Stimulated activated CD8-positive, alpha-beta memory T cell treated with anti-CD3 and anti-CD28 coated beads, Interleukin-15, amount 100 ng/mL, for 24 hours (primary cell): ENCODE measurements at places on chromosomes 2 and 18.

- DNase-seq = no peak
Observed at GRCh38 chr2:239904496-239904895, 120.6 kb downstream of the NDUFA10 start.

GRCh38 chr18:3089579-3089978, 76.6 kb upstream of the LPIN2 start:
- no peak for DNase-seq

GRCh38 chr18:78673516-78674321, 305.9 kb upstream of the SALL3 start:
- DNase-seq = no peak

- DNase-seq = no peak
Observed at GRCh38 chr2:241775223-241776177, 1.1 kb upstream of the GAL3ST2 start.

GRCh38 chr2:188523919-188524318, 232.2 kb downstream of the GULP1 start:
- no peak for DNase-seq

- DNase-seq = no peak
Observed at GRCh38 chr2:128544321-128545037, 225.8 kb upstream of the HS6ST1 start.

DNA sequence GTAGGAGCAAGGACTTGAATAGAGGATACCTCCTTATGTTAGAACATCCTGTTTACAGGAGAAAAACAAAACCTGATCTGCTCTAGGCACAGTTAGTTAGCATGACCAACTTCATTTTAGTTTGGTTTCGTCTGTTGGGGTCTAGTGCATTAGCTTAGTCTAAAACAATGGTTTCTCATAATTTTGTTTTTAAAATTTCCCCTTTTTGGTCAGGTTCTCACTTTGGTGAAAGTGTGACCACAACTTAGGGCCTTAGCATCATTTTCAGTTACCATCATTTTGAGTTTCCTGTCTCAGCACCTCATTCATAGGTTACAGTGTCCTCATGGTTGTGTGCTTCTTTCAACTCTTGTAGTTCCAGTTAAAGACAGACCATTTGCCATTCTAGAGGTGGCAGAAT, 1277.0 kb upstream of the SLC39A10 start:
- DNase-seq = no peak

DNA sequence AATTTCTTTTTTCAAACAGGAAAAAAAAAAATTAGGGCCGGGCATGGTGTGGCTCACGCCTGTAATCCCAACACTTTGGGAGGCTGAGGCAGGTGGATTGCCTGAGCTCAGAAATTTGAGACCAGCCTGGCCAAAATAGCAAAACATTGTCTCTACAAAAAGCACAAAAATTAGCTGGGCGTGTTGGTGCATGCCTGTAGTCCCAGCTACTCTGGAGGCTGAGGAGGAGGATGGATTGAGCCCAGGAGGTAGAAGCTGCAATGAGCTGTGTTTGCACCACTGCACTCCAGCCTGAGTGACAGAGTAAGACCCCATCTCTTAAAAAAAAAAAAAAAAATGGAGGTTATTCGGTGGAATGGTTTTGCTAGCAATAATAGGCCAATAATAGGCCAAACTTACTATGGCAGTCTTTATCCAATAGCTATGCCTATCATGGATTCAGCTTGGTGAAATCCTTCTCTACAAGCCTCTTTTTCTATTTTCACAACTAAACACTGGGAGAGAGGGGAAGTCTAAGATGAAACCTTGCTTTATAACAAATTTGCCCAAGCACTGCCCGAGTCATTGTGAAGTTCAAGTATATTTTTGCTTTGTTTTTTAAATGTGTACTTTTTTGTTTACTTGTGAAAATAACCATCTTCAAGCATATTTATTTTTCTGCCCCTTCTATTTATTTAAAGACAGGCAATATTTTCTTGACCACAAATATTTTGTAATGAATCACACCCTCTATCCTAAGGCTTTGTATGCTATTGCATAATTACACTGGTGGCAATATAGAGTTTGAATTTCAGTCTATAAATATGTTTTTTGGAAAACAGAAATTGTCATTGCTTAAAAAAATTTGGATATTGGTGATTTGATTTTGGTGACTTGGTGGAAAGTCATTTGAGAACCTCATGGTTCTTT, 20.0 kb upstream of the KYNU start:
- DNase-seq = no peak

- DNase-seq = no peak
Observed at GRCh38 chr2:125085904-125086303, 1060.8 kb downstream of the CNTNAP5 start.

GRCh38 chr2:76288146-76288545, 577.4 kb upstream of the GCFC2 start:
- DNase-seq = no peak

DNA sequence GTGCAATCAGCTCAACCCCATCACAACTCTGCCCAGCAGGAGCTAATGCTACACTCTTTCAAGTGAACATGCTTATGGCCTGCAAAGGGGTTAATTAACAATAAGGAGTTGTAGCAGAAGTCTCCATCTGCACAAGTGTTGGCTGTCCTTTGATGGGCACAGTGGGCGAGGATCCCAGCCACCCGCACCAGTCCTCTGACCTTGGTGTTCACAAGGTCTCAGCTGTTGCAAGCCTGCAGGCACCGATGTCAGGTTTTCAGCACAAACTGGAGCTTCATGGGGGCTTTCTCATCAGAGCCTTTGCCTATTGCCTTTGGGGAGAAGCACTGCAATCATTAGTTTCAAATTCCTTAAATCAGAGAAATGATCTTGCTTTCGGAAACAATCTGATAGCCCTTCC, 60.9 kb upstream of the TMEM178A start:
- no peak for DNase-seq

DNA sequence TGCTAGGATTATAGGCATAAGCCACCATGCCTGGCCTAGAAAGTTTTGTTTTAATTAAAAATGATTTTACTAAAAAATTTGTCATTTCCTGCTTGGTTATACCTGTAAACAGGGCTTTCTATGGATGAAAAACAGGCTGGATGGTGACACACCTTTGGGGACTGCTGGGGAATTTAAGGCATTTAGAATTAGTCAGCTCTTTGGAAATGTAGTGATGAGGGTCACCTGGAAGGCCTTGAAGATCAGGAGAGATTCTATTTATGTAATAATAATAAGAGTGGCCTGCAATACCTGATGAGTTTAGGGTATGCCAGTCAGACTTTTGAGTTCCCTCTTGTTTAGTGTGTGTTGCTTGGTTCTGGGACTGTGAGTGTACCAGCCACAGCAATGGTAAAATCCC, 51.1 kb downstream of the RALBP1 start:
- DNase-seq = no peak

DNA sequence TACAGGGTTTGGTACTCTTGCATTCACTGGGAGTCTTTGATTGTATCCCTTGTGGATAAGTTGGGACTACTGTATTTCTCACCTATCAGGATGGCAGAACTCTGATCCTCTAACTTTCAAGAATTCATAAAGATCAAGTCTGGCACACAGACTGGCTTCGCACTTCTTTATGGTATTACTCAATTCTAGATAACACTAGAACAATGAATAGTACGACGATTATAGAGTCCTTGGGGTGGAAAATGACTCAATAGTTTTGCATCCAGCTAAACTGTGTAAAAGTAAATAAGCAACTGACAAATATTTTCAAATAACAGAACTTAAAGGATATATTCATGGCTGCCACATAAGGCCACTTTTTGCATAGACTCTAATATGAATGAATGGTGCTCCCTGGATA, 103.4 kb upstream of the MEX3C start:
- no peak for DNase-seq

- DNase-seq = no peak
Observed at GRCh38 chr2:136045344-136045743, 59.9 kb upstream of the DARS1 start.

GRCh38 chr2:191927319-191927867, 80.5 kb upstream of the CAVIN2 start:
- DNase-seq = no peak

DNA sequence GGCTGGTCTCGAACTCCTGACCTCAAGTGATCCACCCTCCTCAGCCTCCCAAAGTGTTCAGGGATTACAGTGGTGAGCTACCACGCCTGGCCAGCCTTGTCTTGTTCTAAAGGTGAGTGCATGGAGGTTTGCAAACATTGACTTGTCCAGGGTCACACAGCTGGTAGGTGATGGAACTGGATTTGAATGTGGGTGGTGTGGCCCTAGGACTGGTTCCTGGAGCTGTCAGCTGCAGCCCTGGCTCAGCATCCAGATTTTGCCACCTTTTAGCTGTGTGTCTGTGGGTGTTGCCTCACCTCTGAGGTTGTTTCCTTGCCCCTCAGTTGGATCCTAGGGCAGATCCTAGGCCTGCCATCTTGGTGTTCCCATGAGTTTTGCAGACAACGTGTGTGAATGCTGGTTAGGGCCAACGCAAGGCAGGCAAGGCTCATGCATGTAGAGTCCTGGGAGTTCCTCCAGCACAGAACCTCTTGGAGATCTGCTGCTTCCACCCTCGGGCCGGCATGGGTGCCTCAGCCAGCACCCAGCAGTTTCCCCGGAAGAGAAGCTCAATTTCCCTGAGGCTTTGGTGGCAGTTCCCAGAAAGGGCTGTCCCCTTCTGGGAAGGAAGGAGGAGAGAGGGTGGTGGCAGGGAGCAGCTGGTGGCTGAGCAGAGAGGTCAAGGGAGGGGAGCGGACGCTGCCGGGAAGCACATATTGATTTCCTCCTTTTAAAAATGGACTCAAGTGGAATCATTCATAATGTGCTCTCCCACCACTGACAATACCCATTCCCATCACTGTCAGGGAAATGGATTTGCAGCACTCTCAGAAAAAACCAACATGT, 127.6 kb upstream of the HS6ST1 start:
- DNase-seq = no peak

- no peak for DNase-seq
Observed at GRCh38 chr2:138910427-138910826, 130.2 kb upstream of the NXPH2 start.

DNA sequence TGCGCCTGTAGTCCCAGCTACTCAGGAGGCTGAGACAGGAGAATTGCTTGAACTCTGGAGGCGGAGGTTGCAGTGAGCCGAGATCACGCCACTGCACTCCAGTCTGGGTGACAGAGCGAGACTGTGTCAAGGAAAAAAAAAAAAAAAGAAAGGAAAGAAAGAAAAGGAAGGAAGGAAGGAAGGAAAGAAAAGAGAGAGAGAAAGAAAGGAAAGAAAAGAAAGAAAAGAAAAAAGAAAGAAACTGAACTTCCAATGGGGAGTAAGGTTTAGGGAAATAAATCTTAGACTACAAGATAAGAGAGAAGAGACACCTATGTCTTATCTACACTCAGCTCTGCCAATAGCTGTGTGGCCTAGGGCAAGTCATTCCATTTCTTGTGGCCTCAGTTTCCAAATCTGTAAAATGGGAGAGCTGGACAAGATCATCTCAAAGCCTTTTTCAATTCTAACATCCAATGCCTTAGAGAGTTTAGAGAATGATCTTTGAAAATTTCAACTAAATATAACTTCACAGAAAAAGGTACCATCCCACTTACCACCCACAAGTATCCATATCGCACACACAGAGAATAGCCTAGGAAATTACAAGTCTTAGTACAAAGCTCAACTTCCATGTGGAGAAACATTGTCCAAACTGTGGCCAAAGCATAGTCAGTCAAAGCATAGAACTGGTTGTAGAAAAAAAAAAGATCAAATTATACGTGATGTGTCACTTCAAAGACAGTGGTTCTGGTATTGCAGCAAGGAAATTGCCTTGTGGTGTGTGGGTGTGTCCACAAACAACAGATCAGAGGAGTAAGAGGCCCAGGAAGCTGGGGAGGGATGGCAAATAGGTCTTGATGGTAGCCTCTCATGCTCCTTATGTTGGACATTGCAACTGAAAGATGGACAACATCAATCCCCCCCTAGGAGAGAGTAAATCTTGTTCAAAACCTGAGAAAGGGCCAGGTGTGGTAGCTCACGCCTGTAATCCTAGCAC, 42.4 kb downstream of the SLC14A2 start:
- no peak for DNase-seq

DNA sequence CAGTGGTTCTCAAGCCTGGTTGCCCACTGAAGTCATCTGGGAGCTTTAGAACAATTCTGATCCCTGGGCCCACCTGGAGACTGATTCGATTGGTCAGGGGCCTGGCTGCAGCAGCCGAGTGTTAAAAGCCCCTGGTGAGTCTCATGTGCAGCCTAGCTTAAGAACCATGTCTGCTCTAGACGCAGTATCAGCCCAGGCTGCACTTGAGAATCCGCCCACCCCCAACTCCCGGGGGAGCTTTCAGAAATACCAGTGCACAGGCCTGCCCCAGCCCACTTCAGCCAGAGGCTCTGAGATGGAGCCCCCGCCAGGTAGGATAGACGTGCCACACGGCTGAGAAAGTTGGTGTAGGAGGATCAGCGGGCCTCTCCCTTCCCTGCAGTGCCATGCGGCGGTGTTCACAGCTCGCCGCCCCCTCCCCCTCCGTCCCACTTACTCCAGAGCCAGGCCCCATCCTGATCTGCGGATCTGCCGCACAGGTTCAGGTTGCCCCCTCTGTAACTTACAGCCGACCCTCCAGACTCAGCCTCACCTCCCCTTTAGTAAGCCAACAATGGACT, 209.0 kb upstream of the RAB12 start:
- DNase-seq = no peak

DNA sequence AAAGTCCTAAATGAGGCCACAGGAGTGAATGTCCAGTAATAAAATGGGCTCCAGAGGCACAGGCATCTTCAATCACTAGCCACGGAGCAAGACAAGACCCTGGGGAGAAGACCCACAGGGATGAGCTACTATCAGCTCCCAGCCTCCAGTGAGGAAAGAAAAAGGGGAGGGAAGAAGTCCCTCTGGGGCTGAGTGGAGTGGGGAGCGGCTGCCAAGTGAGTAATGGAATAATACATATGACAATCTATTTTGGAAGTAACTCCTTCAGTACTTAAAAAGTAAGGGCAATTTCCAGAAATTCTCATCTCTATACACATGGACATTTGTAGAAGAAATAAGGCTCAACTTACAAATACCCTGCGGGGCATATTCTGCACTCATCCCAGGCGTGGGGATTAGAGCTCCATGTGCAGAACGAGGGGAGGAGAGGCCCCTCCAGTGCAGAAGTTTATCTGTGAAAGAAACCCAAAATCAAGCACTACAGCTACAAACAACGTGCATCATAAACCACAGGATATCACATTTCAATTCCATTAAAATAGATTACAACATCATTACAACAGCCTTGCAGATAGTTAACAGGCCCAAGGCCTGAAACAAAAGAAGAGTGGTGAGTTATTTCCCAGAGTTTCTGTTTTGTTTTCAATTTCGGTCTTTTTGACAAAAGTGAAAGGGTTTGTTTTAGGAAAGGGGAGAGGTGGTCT, 84.9 kb downstream of the BCL11A start:
- DNase-seq = no peak

DNA sequence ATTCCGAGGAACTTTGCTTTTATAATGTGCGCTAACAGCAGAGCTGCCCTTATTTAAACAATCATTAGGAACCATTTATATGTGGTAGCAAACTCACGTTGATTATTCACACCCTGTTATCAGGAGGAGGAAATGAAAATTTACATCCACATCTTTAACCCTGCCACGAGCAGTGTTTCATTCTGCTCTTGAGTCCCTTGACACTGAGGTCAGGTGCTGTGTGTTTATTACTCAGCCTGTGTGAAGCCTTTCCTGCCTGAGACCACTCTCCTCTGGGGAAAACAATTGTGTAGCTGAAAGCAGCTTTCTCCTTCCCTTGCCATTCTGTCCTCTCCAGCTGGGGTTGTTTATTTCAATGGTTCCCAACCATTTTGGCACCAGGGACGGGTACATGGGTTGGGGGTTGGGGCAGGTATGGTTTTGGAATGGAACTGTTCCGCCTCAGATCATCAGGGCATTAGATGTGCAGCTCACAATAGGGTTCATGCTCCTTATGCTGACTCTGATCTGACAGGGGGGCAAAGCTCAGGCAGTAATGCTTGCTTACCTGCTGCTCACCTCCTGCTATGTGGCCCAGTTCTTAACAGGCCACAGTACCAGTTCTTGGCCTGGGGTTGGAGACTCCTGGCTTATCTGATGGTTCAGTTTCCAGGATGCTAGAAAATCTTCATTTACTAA, 651.1 kb downstream of the TDRD15 start:
- no peak for DNase-seq
